Activated CD8-positive, alpha-beta memory T cell treated with anti-CD3 and anti-CD28 coated beads for 1 hour (primary cell): ENCODE measurements at places on chromosomes 7 and 10.

GRCh38 chr10:100183481-100183880 is 2.3 kb downstream of the ERLIN1 start:
- no peak for DNase-seq

DNA sequence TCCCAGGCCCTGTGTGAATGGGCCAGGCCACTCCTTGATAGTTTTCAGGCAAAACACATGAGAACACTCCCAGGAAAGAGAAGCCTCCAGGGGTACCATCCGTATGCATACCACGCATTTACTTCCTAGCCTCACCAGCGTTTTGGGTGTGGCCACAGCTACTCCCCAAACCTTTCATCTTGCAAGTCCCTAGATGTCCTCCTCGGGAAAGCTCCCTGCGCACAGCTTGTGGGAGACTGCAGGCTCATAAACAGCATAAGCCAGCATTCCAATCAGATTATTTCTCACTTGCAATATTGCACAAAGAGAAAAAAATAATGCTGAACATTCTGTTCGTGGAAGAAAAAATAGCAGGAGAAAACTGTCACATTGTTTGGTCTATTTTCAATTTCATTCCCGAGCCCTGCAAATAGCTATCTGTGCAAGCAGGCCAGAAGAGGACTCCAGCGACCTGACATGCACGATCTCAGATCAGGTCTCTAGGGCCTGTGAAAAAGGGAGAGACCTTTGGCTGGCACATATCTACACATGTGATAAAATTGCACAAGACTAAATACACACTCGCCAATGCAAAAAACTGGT is 175.6 kb downstream of the PLXNA4 start:
- no peak for DNase-seq

DNA sequence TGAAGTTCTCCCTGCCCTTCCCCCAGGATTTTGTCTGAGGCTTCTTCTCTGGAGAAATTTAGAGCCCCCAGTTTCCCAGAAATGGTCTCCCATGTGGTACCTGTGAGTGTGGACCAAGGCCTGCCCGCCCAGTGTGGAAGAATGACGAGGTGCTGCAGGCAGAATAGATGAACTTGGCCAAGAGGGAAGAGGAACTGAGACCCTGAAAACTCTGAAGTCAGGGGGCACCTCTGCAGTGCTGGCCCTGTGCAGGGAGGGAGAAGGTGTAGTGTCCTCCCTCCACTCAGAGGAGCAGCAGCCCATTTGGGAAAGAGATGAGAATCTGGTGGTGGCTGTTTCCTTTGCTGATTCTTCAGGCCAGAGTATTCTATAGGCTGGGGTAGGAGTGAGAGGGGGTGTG is 115.2 kb upstream of the PCGF5 start:
- DNase-seq: no peak

DNA sequence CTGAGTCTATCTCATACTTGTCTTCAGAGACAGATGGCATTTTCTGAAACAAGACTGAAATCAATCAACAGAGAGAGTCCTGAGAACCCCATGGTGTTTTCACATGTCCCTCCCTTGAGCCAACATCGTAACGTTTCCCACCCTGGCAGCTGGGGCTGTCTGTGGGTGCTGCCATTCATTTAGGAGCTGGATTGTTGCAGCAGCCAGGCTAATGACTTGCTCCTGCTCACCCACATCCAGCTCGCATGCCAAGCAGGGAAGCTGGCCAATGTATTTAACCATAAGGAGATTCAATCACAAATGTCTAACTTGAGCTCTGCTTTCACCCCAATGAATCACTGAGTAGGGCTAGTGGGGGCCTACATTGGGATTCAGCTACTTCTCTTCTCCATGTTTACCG is 146.1 kb downstream of the ADRA2A start:
- DNase-seq: no peak

- DNase-seq: no peak
These were observed 4.0 kb upstream of the MINPP1 start for GRCh38 chr10:87500646-87501048.

DNA sequence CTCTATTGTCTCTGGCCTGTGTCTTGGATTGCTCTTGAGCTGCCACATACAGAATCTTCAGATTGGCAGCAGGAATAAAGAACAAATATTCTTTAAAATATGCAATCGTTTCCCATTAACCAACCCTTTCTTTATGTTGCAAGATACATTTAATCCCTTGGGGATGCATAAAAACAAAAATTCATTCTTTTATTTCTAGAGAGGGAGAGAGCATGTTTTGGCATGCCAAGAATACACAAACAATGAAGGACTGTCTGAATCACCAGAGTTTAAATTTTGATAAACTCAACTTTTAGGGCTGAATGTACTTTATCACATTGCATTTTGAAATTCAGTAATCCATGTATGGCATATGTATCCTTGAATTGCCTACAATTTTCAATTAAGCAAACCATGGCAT is 154.3 kb upstream of the SEMA3D start:
- DNase-seq: no peak

DNA sequence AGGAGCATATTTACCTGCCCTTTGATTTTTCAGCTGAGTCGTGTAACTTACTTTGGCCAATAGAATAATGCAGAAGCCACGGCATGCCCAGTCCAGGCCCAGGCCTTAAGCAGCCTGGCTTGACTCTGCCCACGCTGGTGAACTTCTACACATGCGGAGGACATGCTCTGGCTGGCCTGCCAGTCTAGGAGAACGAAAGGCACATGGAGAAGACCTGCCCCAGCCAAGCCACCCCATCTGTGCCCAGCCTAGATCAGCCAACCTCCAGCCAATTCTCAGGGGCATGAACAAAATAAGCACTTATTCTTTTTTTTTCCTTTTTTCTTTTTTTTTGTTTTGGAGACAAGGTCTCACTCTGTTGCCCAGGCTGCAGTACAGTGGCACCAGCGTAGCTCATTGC is 112.7 kb upstream of the NANOS1 start:
- no peak for DNase-seq

- DNase-seq: no peak
These were observed 45.1 kb upstream of the SEPTIN7 start for GRCh38 chr7:35755711-35756110.

GRCh38 chr10:100043796-100044195 is 34.0 kb upstream of the DNMBP start:
- DNase-seq: no peak

GRCh38 chr10:98254234-98254974 is 13.6 kb downstream of the LOXL4 start:
- no peak for DNase-seq

DNA sequence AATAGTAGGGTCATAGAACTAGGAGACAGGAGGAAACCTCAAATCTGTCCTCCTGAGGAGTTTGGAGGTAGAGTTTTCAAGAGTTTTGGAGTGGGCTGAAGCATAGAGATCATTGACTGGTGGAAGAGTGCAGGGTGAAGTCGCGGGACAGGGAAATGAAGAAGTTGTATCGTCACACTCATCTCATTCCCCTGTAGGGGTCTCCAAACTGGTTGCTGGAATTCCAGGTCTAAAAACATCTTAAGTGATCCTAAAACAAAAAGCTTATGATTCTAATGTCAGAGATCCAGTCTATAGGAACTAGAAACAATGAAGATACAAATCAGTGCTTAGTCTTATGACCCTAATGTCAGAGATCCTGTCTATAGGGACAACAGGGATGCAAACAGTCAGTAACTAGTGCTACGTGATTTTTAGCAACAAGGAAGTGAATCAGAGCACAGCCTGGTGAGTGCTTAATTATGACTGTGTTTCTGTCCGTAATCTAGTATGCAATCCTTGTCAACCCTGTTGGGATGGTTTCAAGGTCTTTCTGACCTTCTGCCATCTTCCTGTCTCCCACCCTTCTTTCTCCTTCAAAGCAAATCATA is 139.4 kb downstream of the SKIDA1 start:
- no peak for DNase-seq

- no peak for DNase-seq
These were observed 13.4 kb downstream of the HIP1 start for GRCh38 chr7:75725306-75725705.

DNA sequence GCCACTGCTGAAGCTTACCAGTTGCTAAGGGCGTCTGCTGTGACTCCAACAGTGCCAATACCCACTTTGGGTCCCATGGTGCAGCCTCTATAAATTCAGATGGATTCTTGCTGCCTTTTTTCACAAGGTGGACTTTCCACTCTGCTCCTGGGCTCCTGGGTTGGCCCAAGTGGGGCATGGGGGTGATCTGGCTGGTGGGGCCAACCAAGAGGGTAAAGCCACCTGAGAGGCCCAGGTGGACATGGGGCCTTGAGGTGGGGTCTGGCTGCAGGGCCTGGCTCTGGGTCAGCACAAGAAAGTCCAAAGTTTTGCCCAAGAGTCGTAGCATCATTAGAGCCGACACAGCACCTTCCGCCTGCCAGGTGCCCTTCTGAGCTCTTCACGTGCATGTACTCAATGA is 105.2 kb upstream of the KDM7A start:
- DNase-seq: no peak

DNA sequence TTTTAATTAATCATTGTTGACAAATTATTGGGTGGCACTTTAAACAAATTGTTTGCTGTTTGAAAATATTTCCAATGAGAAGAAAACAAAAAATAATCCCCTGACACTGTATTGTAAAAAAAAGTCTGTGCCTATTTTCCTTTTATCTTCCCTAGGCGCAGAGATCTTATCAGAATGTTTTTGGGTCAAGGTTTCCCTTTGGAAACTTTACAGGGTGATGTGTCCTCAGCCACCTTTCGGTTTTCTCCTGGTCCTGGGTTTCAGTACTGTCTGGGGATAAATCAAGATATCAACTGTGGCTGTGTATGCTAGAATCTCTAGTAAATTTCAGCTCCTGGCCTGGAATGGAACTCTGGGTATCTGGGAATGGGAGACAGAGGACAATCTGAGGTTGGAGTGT is 1.4 kb downstream of the ZNF107 start:
- DNase-seq: no peak

DNA sequence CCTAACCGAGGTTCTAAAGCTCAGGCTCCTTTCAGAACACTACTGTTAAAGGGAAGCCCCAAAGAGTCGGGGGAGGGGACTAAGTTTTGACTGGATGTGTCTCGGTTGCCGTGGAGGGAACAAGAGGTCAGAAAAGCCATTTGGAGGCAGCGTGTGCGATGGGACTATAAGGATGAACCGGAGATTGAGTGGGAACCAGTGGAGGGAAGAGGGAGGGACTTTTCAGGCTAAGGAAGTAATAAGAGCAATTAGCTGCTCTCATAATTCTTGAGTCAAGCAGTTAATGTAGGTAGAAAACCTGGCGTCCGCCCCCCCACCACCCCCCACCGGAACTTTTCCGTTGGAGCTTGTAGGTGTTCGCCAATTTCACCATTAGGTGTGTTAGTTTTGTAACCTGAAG is 491 bp upstream of the AKAP9 start:
- no peak for DNase-seq

- no peak for DNase-seq
These were observed 900 bp downstream of the MKLN1 start for GRCh38 chr7:131328377-131329175.

GRCh38 chr7:69764147-69764546 is 165.9 kb downstream of the AUTS2 start:
- no peak for DNase-seq

DNA sequence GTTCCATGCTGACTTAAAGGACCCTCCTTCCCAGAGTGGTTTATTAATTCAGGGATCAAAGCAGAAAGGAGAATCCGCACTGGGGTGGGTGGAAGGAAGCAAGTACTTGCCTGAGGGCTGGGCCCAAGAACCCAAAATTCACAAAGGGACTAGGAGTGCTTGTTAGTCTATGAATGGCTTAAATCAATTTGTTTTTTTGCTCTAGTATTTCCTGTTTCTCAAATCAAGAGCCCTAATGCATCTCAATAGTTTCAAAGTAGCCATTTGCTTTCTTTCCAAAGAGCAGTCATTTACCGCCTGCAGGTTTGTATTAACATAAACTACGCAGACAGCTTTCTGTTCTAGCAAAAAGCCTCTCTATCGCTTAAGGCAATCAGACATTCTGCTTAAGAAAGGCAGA is 44.2 kb upstream of the SLC35G1 start:
- no peak for DNase-seq

GRCh38 chr7:522071-522950 is 2.7 kb upstream of the PDGFA start:
- DNase-seq: no peak
